ENCODE measurements at places on chromosomes 7 and 10.

DNA sequence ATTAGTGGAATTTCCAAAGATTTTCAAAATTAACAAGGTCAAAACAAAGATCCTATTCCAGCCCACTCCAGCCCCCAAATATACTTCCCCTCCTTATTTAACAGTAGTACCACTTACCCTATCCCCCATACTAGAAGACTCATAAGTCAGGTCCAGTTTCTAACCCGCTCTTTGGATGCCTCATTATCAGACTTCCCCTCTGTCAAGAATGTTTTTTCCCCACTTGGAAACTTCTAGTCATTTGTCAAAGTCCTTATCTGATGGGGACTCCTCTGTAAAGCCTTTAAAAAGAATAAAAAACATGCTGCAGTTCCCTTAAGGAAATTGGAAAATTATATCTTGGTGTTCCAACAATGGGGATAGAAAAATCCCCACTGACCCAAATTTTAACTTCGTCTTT lies 70.1 kb downstream of the IMMP2L start:
- DNase-seq: no peak

DNA sequence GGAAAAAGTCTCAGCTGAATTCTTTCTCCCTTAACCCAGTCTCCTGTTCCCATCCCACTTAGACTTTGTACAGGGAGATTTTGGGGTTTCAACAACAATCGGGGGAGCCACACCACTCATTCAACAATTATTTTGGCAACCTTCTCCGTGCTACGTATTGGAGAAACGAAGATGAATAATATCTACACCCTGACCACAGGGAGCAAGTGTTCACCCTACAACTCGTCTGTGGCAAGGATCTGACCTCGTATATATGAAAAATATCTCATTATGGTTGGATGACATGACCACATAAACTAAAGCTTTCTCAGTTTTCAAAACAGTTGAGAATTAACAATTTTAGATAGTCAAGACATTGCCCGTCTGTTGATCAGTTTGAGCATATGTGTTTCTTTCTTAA lies 302.1 kb downstream of the CACNA2D1 start:
- DNase-seq: no peak

DNA sequence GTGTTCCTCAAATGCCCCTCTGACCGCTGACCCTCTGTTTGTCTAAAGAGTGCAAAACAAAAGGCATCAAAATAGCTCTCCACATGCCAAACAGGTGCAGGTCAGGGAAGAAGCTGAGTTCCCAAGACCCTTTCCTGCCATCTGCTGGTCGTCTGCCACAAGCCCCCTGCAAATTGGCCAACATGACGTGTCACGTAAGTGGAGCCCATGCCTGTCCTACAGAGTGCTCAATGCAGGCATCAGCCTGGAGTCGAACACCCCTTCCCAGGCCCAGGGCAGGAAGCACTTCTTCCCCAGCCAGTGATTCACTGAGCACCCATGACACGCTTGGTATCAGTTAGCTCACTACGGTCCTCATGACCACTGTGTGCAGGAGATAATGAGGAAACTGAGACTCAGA lies 14.1 kb downstream of the TMEM72 start:
- DNase-seq: no peak

GRCh38 chr7:99371376-99371920 lies 3.1 kb upstream of the ARPC1B start:
- no peak for DNase-seq

GRCh38 chr7:131604841-131605279 lies 48.4 kb upstream of the PODXL start:
- DNase-seq: no peak

DNA sequence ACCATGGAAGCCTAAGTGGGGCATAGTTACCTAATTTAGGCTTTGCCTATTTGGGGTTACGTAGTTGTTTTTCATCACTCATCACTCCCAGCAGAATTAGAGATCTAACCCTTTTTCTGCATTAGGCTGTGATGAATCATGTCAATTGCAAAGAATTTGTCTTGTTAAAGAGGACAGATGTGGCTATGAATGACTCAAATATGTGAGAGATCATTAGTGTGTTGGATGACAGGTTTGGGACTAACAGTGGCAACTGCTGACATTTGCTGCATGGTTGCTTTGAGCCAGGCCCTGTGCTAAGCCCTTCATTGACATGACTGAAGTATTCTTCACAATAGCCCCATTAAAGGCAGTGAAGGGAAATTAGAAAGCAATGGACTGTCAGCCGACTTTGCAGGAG lies 83.4 kb upstream of the BMPER start:
- DNase-seq: no peak

- DNase-seq: no peak
Measured at GRCh38 chr7:133481676-133482075, 228.8 kb downstream of the EXOC4 start.

DNA sequence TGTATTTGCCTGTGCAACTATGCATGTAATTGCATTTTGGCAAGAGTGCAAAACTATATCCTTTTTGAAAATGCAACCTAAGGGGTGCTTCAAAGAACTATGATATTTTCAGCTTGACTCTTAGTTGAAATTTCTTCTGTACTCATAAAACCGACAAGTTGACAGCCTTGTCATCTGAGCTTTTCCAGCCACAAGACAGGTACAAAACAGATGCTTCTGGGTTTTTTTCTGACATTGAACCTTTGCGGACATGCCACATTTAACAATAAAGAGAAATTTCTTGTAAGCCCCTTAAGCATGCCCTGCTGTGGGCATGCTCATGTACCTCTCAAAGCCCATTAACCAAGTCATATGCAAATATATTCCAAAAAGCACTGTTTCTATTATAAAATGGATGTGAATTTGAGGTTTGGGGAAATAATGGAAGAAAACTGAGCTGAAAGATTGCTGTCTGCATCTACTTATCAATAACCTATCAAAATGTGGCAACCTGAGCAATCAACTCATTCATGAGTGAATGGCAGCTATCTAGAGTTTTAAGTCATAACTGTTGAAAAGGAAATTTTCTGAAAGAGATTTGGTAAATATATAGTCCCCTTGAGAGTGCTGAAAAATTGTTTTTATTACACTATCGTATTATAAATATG lies 1117.0 kb upstream of the LRRTM3 start:
- DNase-seq: no peak

DNA sequence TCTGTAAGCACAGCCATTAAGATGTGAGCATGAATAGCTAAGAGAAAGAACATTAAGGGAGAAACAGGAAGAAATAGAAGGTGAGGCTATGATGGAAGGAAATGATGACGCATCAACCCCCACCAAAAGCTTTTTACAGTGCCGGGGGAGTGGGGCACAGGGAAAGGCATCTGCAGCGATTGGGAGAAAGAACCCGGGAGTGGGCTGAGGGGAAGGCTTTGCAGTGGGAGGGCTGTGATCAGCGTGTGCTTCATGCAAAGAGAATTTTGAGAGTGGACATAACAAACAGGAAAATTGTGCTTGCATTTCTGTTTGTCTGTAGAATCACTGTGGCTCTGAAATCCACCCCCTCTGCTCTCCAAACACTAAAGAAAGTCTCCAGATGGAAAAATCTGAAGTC lies 250.8 kb downstream of the KCNMA1 start:
- DNase-seq: no peak

DNA sequence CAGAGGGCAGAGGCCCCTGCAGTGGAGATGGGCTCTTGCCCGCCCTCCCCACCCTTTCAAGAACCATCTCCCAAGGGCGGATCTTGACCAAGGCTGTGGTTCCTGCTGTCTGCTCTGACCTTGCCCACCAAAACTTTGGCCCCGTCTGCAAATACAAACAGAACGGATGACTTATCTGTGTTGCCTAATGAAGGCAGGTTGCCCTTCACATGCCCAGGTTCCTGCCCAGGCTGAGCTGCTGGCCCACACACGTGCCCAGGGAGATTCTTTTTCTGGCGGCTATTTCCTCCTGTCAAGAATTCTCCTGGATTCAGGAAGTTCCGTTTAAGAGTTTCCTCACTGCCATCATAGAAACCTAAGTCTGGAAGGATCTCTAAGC lies 78.3 kb downstream of the PROSER2 start:
- no peak for DNase-seq

GRCh38 chr7:45252857-45253256 lies 95.3 kb downstream of the RAMP3 start:
- DNase-seq: no peak

DNA sequence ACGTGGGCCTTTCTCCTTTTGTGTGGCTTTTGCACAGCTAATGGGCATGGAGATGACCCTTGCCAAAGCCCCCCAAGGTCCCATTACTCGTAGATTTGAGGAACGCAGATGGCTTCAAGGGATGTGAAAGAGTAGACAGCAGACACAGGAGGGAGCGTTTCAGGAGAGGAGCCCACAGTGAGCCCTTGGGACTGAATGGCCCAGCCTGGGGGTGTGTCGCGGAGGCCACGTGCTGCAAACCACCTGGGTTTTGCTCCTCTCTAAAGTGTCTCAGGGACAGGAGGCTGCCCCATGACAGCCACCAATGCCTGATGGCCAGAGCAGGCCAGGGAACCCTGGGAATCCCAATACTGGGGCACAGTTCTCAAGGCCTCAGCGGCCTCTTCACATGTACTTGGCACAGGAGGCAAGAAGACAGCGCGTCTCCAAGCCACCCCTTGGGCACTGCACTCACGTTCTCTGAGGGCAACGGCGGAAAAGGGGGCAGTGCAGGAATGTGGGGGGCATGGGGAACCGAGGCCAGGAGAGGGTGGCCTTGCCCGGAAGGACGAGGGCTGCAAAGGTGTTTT lies 185.2 kb downstream of the WDR37 start:
- no peak for DNase-seq

DNA sequence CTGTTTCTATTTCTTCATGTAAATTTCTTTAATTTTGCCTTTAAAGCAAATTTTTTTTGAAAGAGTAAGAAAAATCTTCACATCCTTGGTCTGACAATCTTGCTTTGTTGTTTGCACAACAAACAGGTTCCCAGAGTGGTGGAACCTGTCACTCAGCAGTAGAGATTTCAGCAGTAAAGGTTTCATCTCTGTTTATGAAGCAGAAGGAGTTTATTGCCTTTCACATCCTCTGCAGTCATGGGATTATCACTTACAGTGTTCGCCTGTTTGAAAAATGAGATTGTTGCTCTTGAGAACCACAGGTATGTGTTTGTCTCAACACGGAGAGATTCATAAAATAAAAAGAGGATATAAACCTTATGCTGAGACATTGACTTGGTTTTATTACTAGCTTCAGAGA lies 342.6 kb downstream of the IPMK start:
- DNase-seq: no peak

GRCh38 chr10:48813291-48813690 lies 126.3 kb downstream of the LRRC18 start:
- no peak for DNase-seq

GRCh38 chr7:49564379-49564714 lies 209.1 kb upstream of the VWC2 start:
- DNase-seq: no peak

GRCh38 chr10:17067376-17068264 lies 62.0 kb downstream of the CUBN start:
- no peak for DNase-seq

DNA sequence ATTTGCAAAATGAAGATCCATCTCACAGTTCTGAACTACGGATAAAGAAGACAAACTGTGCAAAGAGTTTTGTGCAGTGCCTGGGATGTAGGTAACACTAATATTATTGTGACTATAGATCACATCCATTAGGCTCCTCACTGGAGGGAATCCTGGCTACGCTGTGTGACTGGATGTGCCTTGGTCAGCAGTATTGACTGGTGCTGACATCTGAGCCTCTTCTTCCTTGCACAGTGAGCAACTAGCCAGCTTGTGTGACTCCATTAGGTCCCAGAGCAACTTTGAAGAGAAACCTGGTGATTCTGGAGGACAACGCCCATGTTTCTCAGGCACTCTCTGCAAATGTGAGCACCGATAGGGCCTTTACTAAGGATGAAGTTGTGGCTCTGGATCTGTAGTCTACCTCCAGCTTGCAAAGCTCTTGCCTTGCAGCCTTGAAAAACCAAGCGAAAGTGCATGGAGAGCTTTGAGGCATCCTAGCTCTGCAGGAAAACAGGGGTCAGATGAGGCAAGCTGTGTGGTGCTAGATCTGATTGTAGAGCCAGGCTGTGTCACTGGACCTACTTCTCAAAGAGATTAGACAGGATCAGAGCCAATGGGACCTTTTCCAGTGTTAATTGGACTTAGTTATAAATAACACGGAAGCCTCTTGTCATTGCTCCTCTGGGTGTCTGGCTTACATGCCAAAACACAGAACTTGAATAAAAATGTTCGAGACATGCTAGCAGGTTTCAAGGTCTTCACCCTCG lies 303.6 kb upstream of the LYZL1 start:
- DNase-seq: no peak

DNA sequence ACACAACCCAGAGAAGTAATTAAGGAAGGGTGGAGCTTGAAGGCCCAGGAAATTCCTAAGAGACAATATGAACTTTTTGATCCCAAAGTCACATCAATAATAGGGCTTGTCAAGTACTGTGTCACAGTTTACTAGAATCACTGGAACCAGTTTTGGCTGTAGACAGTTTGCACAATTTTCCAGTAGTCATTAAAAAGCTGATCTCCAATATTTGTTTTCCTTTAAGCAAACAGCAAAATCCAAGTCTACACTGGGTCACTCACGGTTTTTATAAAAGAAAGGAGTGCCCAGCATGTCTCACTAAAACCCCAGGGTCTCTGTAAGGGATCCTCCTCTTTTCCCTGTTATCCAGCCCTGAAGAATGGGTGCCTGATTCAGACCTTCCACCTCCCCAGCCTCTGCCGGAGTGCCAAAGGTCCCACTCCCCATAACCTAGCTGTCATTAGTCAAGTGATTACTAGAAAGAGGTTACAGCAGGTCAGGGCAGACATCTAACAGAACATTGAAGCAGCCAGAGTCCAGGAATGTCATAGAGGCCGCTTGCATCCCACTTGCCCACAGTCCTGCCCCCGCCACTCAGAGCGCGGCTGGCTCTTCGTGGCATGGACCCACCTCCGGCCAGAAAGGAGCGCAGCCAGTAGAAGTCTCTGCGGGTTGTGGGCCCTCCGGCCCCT lies 552 bp downstream of the SLC25A16 start:
- no peak for DNase-seq

DNA sequence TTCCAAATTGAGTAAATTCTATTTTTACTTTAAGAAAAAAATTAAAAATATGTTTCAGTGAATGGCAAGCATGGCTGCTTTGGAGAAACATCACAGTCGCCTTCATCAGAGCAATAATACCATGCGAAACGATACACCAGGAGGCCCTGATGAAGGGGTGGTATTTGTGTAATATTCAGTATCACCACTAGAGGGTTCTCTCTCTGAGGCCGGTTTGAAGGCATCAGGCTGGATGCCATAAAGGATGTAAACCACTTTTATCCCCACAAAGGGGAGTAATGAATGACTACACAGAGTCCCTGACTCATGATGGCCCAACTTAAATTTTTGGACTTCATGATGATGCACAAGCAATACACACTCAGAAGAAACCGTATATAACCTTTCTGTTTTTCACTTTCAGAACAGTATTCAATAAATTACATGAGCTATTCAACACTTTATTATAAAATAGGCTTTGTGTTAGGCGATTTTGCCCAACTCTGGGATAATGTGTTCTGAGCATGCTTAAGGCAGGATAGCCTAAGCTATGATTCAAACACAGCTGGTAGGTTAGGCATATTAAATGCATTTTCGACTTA lies 95.5 kb downstream of the PPP1R17 start:
- no peak for DNase-seq

GRCh38 chr10:91051829-91052228 lies 130.9 kb upstream of the ANKRD1 start:
- no peak for DNase-seq

GRCh38 chr7:134662871-134663205 lies 16.2 kb downstream of the BPGM start:
- DNase-seq: no peak

- DNase-seq: no peak
Measured at GRCh38 chr10:21002091-21002878, 105.2 kb upstream of the NEBL start.
